NCI-H2081 treated with DMSO at 0.1 percent for 48 hours (cell line): ENCODE measurements at places on chromosomes 4 and X.

DNA sequence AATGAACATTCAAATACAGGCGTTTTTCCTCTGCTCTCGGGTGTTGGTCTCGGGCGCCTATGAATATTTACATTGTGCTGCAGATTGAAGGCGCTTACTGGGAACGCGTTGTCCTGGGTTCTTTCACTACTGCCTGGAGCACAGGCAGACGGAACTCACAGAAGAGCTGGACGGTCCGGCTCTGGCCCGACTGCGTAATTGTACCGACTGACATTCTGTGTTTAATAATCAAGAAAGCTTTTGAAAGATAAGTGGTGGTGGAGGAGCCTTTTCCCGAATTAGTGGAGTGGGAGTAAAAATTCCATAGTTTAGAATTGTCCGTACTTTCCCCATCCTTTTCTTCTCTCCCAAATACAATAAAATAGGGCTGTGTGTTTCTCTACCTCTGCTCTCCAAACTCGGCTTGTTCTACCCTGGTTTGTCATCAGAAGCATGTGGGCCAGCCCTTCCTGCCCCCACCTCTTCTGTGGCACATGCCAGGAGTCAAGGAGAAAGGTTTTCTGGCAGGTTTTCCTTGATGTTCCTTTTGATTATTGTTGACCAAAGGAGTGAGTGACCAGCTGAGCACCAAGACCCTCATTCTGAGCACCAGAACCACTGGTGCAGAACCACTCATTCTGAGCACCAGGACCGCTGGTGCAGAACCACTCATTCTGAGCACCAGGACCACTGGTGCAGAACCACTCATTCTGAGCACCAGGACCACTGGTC lies 2.3 kb downstream of the FHDC1 start:
- DNase-seq: no peak

DNA sequence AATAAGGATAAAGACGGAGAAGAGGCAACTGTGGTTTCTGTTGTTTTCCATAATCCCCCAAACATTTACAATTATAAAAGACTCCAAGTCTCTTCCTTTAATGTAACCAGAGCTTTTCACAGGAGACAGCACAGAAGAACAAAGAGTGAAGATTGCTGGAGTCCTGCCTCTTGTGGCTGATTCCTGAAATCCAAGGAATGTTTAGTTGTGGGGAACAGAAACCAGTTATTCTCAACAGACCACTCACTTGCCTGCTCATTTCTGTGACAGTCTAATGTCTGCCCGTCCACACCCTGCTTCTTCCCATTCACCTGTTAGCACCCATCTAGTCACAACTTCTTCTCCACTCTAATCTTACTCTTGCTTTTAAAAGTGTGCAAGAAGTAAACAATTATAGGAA lies 12.1 kb downstream of the TEX13B start:
- no peak for DNase-seq

DNA sequence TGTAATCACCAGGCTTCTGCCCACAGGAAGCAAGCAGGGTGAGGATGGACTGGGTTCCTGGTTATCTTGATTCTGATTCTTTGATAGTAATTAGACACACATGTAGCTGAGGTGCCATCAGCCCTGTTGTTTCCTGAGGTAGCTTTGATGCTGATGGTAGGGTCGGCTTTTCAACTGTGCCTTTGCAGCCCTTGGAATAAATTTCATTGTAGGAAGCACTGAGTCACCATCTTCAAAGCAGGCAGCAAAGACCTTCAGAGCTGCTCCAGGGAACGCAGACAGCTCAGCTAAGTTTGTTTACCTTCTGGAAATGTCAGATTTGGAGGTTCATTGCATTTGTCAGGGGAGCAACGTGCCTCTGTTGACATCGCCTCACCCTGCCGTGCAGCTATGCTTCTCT lies 135.4 kb downstream of the ASMT start:
- DNase-seq: no peak

GRCh38 chr4:98577956-98578355 lies 80.5 kb downstream of the TSPAN5 start:
- DNase-seq: no peak

GRCh38 chr4:123623611-123624010 lies 227.0 kb downstream of the SPRY1 start:
- no peak for DNase-seq

DNA sequence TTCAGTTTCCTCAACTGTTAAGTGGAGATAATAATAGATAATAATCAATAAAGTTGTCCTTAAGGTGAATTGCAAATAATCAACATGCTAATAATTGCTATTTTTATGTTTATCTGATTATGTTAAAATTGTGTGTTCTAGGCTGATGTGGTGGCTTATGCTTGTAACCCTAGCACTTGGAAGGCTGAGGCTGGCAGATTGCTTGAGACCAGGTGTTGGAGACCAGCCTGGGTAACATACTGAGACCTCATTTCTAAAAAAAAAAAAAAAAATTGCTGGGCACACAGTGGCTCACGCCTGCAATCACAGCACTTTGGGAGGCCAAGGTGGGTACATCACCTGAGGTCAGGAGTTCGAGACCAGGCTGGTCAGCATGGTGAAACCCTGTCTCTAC lies 175.2 kb downstream of the GC start:
- DNase-seq: no peak

- no peak for DNase-seq
Observed at GRCh38 chr4:73850261-73850970, 2.7 kb upstream of the PF4V1 start.

DNA sequence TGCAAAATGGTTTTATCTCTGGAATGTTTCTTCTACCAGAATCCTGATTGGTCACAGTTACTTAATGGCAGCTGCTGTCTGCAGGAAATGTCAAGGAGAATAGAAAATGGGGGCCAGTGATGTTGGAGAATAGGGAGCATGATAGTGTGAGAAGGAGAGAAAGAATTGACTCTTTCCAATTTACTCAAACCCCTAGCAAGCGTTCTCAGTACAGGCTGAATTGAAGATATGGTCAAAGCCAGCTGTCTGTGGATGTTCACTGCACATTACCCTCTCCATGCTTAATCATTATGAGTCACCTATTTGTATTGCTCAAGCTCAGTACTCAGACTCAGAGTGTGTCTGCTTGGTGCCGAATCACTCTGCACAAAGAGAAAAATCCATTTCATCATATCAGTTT lies 57.8 kb upstream of the FAM47B start:
- no peak for DNase-seq

DNA sequence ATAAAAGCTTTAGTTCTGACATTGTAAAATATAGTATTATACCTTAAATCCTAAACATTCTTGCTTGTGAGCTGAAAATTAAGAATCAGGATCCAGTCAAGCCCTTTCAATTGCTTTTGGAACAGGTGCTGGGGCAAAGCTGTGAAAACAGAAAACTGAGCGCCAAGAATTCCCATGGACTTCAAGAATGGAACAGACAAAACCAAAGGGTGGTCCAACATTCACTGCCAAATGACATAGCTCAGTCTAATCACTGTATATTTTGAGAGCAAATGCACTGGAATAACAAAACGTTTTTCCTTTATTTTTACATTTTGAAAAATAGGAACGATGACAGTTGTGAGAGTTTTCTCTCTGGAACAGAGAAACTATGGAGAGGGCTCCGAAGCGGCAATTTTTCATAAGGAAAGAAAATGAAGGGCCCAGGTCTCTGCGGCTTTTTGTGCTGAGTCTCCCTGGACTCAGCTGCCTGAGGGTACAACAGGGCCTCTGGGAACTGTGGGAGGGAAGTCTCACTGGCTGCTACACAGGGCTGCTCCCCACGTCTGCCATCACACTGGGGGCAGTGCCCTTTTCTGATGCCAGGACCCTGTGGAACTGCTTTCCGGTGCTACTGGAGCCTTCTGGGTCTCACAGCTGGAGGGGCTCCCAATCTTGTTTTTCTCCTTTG lies 56.0 kb upstream of the BMPR1B start:
- no peak for DNase-seq

DNA sequence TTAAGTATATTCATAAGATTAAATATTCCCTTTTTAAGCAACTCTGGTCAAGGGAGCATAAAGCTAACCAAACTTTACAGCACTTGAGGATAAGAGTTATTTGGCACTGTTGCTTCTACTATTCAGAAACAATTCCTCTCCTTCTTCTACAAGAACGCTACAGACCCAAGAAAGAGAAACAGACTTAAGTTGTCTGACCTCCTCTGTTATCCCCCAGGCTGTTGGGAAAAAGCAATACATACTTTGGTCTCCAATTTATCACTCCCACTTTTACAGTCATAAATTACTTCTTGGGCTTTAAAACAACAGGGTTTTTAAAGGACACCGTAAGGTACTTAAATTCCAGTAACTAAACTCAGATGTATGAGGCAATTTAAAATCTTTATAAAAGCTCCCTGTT lies 147.4 kb downstream of the COL25A1 start:
- no peak for DNase-seq

DNA sequence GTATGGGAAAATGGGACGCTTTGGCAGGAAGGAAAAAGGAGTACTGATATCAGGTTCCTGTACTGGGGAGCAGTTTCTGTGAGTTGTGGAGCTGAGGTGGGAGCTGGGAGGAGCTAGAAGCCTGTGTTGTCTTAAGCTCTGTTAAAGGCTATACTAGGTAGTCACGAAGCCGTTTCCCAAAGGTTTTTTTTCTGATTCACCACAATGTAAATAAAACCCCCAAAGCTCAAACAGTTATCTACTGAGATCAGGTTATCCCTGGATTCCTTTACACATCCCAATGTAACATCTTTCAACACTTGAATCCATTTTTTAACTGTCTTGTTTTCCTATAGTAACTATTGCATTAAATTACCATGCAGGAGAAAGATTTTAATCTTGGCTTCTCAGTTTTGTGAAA lies 297.4 kb upstream of the SFRP2 start:
- no peak for DNase-seq

DNA sequence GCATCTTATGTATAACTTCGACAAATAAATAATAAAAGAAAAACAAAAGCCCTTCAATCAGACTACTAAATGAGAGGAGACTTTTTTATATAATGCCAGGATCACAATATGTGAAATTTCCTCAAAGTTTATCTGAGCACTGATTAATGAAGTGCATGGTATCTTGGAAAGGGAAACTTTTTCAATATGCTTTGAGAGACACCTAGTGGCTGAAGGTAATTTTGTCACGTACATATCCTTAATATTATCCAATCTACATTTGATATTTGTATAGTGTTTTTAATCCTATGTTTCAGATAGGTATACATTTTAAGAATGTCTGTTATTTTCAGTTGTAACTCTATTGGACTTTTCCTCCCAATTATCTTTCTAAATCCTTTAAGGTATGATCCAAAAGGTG lies 146.8 kb downstream of the KLHL4 start:
- DNase-seq: no peak

- DNase-seq: no peak
Observed at GRCh38 chrX:136639506-136640176, 8.3 kb upstream of the CD40LG start.

- no peak for DNase-seq
Observed at GRCh38 chr4:108940149-108940548, 177.3 kb upstream of the ETNPPL start.

DNA sequence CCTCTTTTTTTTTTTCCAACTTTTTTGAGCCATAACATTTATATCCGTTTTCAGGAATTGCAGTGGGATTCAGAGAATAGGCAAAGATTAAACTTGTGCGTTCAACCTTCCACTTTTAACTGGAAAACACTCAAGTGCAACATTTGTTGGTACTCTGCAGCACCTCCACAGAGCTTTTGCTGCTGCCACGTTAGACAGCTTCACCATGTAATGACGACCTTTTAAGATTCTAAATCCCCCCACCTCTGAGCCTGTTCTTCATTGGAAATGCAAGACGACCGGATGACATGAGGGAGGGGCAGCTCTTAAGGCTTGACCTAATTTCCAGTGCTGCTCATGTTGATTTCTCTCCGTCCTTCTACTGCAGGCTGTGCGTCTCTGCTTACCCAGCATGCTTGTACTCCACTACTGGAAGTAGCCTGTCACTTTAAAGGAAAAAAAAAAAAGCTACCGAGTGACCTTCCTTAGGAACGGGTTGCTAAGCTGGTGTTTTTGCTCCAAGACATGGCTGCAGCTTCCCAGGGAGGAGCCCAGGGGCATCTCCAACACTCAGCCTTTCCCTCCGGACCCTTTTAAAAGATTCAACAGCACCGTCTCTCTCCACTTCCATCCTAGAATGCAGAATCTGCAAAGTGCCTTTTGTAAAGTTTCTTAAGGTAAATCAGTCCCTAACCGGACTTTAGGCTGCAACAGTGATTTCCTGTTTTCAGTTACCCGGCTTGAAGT lies at the start of gene CC2D2A:
Gene CC2D2A (plus strand): TSS at position 481 of the 726 bp plus-strand sequence. CDS start 6,051 bp downstream, outside the sequence.
- no peak for DNase-seq

- DNase-seq: no peak
Observed at GRCh38 chrX:106891762-106892460, 11.2 kb downstream of the RIPPLY1 start.

GRCh38 chrX:150773117-150773516 lies 79.9 kb downstream of the MTMR1 start:
- no peak for DNase-seq

GRCh38 chrX:154463611-154464220 lies 5.6 kb downstream of the PLXNA3 start:
- DNase-seq: no peak

DNA sequence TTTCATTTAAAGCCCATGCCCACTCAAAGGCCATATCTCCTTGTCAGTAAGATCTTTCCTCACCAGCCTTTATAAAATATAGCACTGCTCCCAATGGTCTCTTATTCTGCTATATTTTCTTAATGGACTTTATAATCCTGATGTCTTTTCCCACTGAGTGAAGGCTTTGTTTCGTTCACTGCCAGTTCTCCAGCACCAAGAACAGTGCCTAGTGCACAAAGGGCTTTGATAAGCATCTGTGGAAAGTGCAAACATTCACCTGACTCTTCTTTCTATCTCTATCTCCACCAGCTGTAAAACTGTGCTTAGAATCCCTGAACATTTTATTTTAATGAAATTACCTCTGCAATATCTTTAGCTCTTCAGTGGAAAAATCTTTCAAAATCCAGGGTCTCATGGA lies 573.9 kb upstream of the MAGEB2 start:
- DNase-seq: no peak

DNA sequence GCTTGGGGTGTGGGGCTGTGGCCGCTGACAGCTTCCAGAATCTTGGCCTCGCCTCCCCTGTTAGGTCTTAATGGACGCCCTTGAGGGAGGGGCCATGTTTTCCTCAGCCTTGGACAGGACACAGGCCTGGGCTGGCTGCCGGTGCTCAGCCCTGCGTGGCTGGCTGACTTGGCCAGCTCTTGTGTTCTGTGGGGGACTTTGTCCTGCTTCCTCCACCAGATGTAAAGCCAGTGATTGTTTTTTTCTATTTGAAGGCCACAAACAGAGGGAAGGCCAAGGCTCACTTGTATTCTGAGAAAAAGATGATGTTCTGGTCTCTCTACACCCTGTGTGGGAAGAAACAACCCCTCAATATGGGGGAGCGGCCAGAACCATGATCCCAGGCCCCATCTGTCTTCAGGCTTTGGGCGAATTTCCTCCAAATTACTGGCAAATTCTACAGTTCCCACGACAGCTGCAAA lies 71.3 kb downstream of the HTRA3 start:
- no peak for DNase-seq

- no peak for DNase-seq
Observed at GRCh38 chr4:75003979-75004378, 71.1 kb downstream of the PARM1 start.

DNA sequence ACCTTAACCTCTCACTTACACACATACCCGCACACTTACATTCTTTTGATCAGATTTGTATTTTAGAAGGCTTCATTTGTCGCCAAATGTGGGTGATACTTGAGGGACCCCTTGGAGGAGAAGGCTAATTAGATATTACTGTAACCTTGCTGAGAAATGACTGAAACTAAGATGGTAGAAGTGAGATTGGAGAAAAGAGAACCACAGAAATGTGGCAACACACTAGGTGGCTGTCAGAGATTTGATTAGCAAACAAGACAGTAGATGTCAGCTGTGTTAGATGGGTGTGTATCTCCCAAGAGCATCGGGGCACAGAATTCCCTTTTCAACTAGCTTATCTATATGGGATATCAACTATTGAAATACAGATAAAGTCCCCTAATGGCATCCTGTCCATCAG lies 149.3 kb upstream of the FABP2 start:
- no peak for DNase-seq
